ENCODE measurements at places on chromosomes 2 and 18. TPM values are rescaled to one million over a fixed set of nuclear protein-coding genes. Genes with fewer than 3 reads are reported as not detected.

Gene KCNG2
- total RNA-seq, result 1.6 TPM

Gene CHRNG
- total RNA-seq, result 3.5 TPM

Gene UGT1A5
- total RNA-seq, result not detected

Gene SLC35F5
- 27.6 TPM for total RNA-seq

Gene RAB27B
- total RNA-seq, result not detected
